Endothelial cell of umbilical vein (primary cell): ENCODE measurements at places on chromosomes 6 and 20. TPM values are rescaled to one million over a fixed set of nuclear protein-coding genes. Genes with fewer than 3 reads are reported as not detected.

DNA sequence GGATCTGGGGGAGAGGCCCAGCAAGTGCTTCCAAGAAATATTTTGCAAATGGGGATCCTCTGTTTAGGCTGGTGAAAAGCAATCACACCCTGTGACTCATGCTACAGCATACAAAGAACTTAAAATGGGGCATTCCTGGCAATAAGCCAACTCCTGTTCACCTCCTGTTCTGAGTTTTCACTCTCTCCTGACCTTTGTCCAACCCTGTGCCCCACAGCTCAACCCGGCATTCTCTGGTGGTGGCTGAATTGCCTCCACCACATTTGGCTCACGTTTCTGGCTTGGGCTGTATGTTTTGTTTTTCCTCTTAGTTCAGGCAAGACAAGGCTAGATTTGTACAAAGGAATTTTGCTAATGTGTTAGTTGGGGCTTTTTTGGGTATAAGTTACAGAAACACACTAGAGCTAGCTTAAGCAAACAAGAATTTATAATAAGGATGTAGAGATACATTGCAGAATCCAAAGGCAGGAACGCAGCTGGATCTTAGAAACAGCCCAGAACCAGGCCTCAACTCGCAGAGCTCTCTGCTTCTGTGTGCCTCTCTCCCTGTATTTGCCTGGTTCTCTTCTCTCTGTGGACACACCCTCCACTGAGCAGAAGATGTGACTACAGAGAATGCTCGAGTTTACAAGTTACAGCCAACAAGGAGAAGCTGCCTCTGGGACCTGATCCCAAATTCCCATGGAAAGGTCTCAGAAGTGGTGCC lies 9.4 kb downstream of the ABCC10 start:
- H3K4me3 ChIP-seq = no peak overlapping the region
- peaks cover 13% of the 10 kb centered on the region for H3K4me1 ChIP-seq
- peaks cover 24% of the 10 kb centered on the region for H3K36me3 ChIP-seq
- peak; percentile 76 for DNase-seq

GRCh38 chr6:16354692-16355091 lies 116.3 kb downstream of the GMPR start:
- no peak for DNase-seq
- no peak overlapping the region for H3K27ac ChIP-seq
- H3K4me1 ChIP-seq = peaks cover 24% of the 10 kb centered on the region
- H3K36me3 ChIP-seq = no peaks in the 10 kb centered on the region
- H3K4me3 ChIP-seq = no peak overlapping the region

DNA sequence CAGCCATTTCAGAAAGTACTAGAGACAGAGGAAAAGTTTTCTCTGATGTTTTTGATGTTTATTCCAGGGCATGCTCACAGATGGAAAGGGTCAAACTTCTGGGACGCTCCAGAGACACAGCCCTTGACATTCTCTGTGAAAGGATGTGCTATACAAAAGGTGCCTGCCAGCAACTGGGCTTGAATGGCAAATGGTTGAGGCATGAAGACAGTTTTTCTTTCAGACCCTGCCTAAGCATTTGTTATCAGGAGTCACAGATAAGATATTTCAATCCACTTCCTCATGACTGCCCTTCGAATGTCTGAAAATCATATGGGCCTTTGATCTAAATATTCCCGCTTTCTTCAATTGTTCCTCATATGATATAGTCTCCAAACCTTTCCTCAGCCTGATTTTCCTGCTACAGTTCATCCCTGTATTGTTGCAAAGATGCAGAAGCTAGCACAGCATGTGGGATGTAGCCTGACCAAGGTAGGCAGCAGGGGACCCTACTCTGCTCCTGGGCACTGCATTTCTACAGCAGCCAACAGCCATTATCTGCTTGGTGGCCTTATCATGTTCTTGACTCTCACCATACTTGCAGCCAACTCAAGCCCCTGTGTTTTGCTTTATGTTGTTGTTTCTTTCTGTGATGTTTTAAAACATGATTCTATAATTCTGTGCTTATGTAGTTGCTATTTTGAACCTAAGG lies 14.6 kb upstream of the TXLNB start:
- peaks cover 6% of the 10 kb centered on the region for H3K4me1 ChIP-seq
- no peaks in the 10 kb centered on the region for H3K27me3 ChIP-seq
- no peak for DNase-seq
- no peak overlapping the region for H3K27ac ChIP-seq
- H3K4me3 ChIP-seq = no peak overlapping the region
- no peaks in the 10 kb centered on the region for H3K36me3 ChIP-seq

DNA sequence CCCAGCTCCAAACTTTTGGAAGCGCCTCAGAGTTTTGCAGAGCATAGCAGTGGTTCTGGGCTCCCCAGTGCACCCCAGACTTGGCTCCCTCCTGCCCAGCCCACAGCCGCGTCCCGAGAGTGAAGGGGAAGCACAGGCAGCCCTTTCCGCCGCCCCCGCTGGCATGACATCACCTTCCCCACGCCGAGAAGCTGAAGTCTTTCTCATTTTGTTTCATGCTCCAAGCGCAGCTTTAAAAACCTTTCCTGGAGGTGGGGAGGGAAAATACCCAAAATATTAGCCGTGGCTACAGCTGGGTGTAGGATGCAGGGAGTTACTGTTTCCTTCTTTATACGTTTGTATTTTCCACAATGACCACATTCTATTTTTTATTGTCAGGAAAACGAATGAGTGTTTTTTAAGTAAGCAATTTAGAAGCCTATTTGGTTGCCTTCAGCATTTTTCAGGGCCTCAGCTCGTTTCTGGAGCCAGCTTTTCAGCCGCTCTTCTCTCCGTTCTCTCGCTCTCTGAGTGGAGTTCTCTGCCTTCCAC lies 72.9 kb downstream of the SNX5 start:
- DNase-seq = peak; percentile 73
- peaks cover 25% of the 10 kb centered on the region for H3K4me1 ChIP-seq
- H3K27me3 ChIP-seq = peaks cover 2% of the 10 kb centered on the region

Gene HLA-DOA
- polyA plus RNA-seq = not detected in 2 replicates

Gene ADGB
- polyA plus RNA-seq = not detected in 2 replicates

Gene CTSZ
- 323 and 387 TPM in 2 replicates for polyA plus RNA-seq

Gene C6orf52
- polyA plus RNA-seq = 0.27 and 0.54 TPM in 2 replicates
